Keratinocyte (primary cell): ENCODE measurements at places on chromosomes 3 and 15.

DNA sequence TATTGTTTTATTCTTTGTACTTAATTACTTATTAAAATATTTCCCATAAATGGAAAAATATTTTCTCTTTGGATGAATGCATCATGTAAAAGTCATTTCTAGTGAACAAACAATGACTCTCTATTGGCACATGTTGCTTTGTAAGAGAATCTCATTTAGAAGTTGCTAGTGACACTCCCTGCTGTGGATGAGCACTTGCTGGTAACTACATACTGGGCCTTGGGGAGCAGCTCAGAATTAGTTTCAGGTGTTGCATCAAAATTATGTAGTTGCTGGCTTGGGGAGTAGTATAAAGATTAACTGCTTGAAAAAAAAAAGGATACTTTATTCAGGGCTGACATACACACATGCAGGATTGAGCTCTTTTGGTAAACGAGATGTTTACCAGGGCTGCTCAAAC is 80.3 kb upstream of the KCNAB1 start:
- DNase-seq = no peak

DNA sequence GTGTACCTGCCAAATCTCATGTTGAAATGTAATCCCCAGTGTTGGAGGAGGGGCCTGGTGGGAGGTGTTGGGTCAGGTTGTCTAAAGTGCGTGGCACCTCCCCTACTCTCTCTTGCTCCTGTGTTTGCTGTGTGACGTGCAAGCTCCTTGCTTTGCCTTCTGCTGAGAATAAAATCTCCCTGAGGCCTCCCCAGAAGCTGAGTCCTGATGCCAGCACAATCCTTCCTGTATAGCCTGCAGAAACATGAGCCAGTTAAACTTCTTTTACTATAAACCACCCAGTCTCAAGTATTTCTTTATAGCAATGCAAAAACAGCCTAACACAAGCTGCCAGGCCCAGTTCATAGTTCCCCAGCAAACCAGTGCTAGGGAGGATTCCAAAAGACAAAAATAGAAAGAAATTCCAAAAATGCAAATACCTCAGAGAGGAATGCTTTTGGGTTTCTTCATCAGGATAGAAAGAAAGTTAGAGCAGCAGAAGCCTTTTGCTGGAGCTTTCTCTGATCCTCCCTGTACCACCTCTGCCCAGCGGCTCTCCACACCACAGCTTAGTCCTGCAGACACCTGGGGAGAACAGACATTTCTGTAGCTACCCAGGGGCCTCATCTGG is 25.9 kb upstream of the CDV3 start:
- DNase-seq = no peak

DNA sequence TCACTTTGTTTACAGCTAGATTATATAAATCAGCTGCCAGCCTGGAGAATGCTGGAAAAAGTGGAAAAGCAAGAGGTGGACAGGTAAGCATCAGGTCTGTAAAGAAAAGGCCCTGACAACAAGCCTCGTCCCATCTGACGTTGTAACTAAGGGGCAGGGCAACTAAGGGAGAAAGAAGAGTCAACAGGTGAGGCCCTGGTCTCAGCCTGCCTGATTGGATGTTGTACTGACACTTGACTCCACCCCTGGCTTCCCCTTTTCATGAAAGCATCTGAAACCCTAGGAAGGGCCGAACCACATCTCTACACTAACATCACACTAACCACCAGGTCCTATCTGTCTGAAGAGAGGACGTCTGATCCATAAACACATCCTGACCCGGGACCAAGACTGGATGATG is 357.6 kb upstream of the CFAP20DC start:
- DNase-seq = no peak

- DNase-seq = peak; percentile 48
Measured at GRCh38 chr15:94494732-94495131, 263.4 kb downstream of the MCTP2 start.

DNA sequence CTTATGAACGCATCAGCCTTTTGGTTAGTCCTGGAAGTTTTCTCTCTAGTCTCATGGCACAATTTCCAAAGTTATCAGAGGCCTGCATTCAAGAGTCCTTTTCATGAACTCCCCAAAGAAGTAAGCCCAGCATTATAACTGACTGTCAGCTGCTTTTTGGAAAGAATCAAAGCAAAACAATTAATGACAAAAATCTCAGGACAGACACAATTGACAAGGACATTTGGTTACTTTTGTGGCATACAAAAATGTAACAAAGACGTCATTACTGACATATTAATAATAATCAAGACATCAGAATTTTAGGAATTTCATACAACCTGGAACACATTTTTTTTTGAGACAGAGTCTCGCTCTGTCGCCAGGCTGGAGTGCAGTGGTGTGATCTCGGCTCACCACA is 21.2 kb downstream of the KATNBL1 start:
- no peak for DNase-seq

- no peak for DNase-seq
Measured at GRCh38 chr3:141240286-141240685, 8.7 kb downstream of the PXYLP1 start.

- DNase-seq = no peak
Measured at GRCh38 chr3:135860761-135861160, 104.8 kb upstream of the PPP2R3A start.
